Left cardiac atrium (tissue), 4 donors: ENCODE measurements at places on chromosomes 5 and 9. TPM values are rescaled to one million over a fixed set of nuclear protein-coding genes. Genes with fewer than 3 reads are reported as not detected.

DNA sequence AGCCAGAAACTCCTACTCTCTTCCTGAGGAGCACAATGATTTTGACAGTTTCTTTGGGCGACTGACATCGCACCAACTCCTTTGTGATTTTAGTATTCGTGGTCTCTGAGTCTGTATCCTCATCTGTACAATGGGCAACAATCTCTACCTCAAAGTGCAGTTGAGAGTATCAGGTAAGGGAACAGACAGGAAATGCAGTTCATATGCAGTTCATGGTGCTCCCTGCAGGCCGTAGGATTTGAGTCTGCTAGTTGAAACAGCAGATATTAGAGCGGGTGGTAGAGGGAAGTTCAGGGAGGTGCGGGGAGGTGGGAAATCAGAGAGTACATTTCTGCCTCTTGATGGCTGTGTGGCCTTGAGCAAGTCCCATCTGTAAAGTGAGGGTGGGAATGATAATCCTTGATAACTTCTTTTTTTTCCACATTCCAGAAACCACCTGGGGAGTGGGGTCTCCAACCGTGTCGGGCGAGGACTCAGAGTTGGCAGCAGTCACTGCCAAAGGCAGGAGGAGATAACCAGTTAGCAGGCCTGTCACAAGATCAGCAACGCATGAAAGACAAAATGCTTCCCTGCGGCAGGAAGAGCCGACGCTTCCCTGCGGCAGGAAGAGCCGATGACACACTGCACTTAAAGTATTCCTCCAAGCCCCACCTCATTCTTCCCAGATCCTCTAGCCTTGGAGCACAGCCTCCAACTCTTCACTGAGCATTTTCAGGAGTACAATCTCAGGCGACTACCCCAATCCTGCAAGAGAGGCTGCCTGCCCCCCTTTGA, 6.0 kb upstream of the NEK6 start:
- no peak for DNase-seq

GABRB2 gene
- total RNA-seq, result 1.4 TPM

- no peak for DNase-seq
Observed at GRCh38 chr9:21852754-21853153, 50.3 kb downstream of the MTAP start.

GRCh38 chr9:36320466-36320865, 62.2 kb upstream of the GNE start:
- DNase-seq, result no peak
